Islet precursor cell (in vitro differentiated cells): ENCODE measurements at places on chromosomes 4 and X.
A peak's percentile ranks its signal among the peaks of the same experiment; 100 is the strongest.

DNA sequence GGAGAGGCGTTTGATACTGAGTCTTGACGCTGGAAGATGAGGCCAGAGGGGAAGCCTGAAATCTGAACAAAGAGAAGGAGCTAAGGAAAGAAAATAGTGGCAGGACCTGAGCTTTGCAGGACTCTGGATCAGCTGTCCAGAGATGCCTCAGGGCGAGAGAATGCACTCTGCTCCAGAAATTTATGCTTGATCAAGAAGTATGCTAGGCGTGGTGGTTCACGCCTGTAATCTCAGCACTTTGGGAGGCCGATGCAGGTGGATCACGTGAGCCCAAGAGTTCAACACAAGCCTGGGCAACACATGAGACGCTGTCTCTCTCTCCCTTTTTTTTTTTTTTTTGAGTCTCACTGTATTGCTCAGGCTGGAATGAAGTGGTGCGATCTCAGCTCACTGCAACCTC, 1.9 kb downstream of the TRIM75 start:
- no peak for DNase-seq

- DNase-seq, result no peak
Observed at GRCh38 chrX:40065296-40066046, 32.3 kb downstream of the BCOR start.

- DNase-seq, result no peak
Observed at GRCh38 chr4:78748381-78748780, 27.8 kb upstream of the BMP2K start.

GRCh38 chr4:174058846-174059245, 224.6 kb downstream of the FBXO8 start:
- no peak for DNase-seq

- peak; percentile 67 for DNase-seq
Observed at GRCh38 chrX:2828959-2829411, 255 bp downstream of the GYG2 start.

DNA sequence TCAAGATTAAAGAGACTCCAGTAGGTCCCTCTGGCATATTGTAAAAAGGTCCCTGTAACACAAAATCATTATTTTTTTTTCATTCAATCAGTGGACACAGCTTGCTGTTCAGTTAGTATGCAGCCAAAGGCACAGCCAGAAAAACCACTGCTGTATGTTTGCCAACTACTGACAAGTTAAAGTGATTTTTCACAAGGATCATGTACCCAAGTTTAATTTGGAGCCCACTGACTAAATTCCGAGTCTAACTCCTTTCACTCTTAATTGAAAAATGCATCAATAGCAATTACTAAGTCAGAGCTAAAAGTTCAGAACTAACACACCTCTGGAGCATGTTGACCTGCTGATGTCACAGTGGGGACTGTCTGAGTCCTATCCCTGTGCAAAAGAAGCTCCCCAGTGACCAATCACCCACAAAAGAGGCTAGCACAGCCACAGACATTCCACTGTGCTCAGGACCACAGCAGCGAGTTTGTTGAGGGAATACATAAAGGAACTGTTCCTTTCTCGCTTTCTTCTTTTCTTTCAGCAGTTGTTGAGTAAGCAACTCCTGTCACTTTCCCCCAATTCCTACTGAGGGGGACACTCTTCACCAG, 60.4 kb downstream of the STX18 start:
- no peak for DNase-seq

GRCh38 chrX:121151293-121151692, 103.9 kb downstream of the GLUD2 start:
- DNase-seq, result no peak

DNA sequence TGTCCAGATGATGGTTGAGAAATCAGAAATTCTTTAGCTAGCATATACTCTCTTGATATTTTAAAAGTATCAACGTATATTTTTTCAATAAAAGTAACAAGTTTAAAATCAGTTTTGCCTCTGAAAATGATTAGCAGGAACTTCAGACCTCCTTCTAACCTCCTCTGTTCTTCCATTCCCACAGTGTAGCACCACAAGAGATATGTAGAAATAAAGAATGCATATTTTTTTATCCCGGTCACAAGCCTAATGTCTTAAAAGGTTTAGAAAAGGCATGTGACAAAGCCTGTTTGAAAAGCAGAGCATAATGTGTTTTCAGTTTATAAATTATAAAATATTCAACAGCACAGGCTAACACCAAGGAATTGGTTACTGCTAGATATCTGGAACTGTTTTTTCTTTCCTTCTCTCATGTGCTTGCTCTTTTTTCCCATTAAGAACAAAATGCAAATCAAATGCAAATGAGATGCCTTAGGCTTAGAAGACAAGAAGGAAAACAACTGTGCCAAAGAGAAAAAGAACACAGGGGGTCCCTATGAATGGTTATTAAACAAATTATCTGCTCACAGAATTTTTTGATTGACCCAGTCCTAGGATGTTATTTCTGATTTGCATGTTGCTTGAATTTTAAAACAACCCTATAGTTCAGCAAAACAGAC, 351.7 kb upstream of the FAM241A start:
- no peak for DNase-seq
